Activated CD4-positive, alpha-beta T cell treated with anti-CD3 and anti-CD28 coated beads for 1 hour (primary cell): ENCODE measurements at places on chromosomes 16 and 17.
A peak's percentile ranks its signal among the peaks of the same experiment; 100 is the strongest.

- no peak for DNase-seq
Measured at GRCh38 chr17:57152967-57153528, 68.0 kb downstream of the AKAP1 start.

DNA sequence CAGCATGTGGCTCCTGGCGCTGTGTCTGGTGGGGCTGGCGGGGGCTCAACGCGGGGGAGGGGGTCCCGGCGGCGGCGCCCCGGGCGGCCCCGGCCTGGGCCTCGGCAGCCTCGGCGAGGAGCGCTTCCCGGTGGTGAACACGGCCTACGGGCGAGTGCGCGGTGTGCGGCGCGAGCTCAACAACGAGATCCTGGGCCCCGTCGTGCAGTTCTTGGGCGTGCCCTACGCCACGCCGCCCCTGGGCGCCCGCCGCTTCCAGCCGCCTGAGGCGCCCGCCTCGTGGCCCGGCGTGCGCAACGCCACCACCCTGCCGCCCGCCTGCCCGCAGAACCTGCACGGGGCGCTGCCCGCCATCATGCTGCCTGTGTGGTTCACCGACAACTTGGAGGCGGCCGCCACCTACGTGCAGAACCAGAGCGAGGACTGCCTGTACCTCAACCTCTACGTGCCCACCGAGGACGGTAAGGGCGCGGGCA is 645 bp downstream of the NLGN2 start:
- DNase-seq = no peak

- DNase-seq = peak; percentile 51
Measured at GRCh38 chr17:6435968-6436367, 1.0 kb upstream of the AIPL1 start.

DNA sequence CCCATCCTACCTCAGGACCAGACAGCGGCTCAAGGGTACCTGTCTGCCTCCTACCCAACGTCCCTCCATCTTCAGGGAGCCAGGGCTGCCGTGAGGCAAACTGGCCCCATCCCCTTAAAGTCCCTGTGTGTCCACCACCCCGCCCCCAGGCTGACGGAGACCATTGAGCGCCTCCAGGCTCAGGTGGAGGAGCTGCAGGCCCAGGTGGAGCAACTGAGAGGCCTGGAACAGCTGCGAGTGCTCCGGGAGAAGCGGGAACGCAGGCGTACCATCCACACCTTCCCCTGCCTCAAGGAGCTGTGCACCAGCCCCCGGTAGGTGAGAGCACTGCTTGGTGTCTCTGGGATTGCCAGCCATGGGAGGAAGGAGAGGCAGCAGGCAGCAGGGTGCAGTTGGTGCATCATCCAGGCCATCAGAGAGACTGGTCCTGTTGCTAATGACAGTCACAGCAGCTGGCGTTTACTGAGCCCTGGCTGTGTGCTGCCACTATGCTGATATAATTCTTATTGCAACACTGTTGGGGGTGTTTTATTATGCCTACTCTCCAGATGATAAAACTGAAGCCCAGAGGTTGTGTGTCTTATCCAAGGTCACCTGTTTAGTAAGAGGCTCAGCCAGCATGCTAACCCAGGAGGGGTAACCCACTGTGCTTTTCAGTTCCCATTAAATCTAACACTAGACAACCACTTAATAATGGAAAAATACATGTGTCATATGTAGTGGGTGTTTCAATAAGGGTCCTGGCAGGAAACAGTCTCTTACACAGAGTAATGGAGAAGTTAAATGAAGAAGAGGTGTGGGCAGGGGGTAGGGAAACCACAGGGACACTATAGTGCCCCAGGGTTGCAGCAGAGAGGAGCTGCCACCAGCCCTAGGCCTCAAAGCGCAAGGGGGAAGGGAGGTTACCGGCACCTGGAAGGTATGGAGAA is 10.3 kb upstream of the MRPL58 start:
- no peak for DNase-seq

GRCh38 chr16:50335196-50335958 is 33.4 kb downstream of the BRD7 start:
- DNase-seq = no peak

DNA sequence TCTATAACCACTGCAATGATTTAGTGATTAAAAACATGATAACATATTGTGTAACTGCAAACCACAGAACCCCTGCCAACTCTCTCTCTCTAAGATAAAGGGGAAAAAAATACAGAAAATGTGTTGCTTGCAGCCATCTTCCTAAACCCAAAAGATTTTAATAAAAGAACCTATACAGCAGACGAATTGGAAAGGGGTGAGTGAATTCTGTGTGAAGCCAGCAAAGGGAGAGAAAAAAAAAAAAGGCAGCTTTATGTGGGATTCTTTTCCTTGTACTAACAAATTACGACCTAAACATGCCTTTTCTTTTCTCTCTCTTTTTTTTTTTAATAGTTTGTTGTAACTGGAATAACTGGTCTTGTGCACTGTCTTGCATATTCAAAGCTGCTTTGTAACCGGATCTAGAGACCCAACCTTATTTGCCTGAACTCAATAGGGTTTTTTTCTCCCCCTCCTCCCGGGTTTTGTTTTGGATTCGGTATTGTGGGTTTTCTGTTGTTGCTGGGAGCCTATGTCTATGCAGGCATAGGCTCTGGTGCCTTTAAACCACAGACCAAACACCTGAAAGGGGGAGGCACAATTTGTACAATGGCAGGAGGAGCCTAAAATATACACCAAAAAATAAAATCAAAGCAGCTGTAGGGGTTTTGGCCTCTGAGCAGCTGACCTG is 7.0 kb upstream of the ZFHX3 start:
- no peak for DNase-seq

- DNase-seq = no peak
Measured at GRCh38 chr16:89194340-89195311, 5.7 kb downstream of the SLC22A31 start.

GRCh38 chr17:41621916-41622315 is 2.5 kb downstream of the KRT17 start:
- no peak for DNase-seq

- DNase-seq = no peak
Measured at GRCh38 chr17:65857718-65858117, 296.3 kb upstream of the AXIN2 start.

GRCh38 chr17:65389949-65390348 is 171.5 kb downstream of the AXIN2 start:
- DNase-seq = no peak

GRCh38 chr16:2497695-2498484 is 15.9 kb upstream of the ATP6V0C start:
- DNase-seq = no peak

DNA sequence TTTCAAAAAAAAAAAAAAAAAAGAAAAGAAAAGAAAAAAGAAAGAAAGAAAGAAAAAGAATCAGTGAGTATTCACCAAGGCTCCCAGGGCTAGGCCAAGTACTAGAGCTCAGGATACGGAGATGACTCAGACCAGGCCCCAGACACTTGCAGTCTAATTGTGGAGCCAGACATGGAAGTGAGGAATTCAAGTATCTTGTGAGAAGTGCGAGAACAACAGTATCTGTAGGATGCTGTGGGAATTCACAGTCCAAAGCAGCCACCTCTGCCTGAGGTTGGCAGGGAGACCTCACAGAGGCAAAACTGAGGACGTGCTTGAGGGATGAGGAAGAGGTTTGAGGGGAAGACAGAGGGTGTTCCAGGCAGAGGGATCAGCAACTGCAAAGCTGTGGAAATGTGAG is 14.0 kb upstream of the ALDOA start:
- no peak for DNase-seq

GRCh38 chr16:314795-315299 is 31.9 kb downstream of the PDIA2 start:
- no peak for DNase-seq

DNA sequence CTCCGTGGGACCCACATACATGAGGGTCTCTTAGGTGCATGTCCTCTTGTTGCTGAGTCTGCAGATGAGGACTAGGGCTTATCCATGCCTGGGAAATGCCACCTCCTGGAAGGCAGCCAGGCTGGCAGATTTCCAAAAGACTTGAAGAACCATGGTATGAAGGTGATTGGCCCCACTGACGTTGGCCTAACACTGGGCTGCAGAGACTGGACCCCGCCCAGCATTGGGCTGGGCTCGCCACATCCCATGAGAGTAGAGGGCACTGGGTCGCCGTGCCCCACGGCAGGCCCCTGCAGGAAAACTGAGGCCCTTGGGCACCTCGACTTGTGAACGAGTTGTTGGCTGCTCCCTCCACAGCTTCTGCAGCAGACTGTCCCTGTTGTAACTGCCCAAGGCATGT is 38.2 kb upstream of the IL21R start:
- no peak for DNase-seq

- DNase-seq = no peak
Measured at GRCh38 chr16:87133966-87134627, 183.1 kb downstream of the C16orf95 start.

DNA sequence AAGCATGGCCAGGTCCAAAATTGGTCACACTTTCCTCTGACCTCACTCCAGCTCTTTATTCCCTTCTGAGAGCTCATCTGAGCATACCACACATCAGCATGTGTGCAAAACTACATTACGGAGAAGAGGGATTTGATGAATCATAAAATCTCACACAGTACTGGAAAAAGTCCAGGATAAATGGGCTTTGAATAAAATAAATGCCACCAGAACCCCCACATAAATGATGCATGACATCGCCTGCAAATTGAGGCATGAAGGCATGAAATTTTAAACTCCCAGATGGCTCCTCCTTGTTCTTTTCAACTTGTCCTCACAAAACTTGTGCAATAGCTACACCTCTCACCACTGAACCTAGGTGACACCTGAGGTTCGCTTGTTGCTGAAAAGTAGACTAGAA is 439.5 kb downstream of the CA10 start:
- DNase-seq = no peak

DNA sequence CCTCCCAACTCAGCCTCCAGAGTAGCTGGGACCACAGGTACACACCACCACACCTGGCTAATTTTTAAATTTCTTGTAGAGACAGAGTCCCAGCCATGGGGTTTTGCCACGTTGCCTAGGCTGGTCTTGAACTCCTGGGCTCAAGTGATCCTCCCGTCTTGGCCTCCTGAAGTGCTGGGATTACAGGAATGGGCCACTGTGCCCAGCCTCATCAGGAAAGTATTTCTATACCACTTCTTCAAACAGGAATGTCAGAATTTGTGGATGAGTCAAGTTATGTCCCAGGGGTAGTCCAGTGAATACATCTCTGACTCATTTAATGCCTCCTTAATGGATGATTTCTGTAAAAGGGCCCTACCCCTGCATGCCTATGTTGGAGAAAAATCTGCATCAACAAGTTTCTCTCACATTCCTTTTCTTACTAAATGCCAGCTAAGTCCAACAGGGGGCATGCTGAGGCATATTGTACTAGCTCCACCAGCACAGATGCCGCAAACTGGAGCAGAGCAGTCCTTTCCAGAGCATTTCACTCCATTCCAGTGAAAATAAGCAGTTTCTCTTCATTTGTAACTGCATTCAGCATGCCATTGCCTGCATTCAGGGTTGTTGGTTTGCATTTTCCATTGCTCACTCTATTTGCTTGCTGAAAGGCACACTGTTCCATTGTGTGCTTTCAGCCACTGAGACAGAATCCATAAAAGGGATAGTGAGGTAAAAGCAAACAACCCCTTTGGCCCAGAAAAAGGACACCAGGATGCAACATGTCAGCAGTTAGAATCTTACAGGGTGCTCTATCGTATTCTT is 5.3 kb upstream of the CAVIN1 start:
- no peak for DNase-seq

DNA sequence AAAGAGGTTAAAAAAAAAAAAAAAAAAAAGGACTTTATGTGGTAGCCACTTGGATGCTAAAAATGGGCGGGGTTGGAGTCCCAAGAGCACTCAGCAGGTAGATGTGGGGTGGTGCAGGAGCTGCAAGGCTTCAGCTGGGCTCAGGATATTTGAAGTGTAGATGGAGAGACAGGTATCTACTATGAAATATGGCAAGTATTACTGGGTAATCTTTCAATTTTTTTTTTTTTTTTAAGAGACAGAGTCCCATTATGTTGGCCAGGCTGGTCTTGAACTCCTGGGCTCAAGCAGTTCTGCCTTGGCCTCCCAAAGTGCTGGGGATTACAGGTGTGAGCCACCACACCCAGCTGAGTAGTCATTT is 7.6 kb downstream of the TUFM start:
- no peak for DNase-seq

GRCh38 chr17:6913608-6914443 is 82.0 kb upstream of the ALOX12 start:
- DNase-seq = peak; percentile 62

DNA sequence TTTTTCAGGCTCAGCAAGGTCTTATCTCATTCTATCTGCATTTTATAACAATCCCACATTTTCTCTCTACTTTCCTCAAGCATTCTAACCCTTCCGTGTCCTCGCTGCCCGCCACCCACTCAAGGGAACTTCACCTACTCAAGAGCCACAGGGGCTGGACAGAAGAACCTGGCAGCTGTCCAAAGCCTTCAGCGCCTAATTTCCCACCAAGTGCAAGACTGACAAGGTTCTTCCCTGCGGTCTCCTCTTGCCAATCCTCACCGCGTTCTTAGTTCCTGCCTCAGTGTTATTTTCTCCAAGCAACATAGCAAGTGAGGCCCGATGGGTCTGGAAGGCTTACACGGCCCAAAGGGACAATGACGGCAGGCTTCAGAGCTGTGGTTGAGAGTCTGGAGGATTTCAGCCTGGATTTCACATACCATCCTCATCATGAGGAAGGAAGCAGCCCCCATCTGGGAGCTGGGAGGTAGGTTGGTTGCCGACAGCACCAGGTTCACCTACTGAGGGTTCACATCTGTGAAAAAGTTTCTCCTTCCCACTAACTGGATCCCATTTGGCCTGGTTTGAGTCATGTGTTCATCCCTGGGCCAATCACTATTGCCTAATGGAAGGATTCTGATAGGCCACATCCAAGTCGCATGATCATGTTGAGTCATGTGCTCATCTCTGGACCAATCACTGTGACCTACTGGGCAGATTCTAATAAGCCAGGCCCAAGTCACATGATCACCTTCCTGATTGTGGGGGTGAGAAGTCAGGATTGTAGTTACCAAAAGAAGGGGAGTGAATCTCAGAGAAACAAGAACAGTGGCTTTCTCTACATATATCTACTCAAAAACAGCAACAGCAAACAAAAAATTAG is 108.2 kb downstream of the N4BP1 start:
- no peak for DNase-seq
